ENCODE measurements at places on chromosomes 3 and 15. TPM values are rescaled to one million over a fixed set of nuclear protein-coding genes. Genes with fewer than 3 reads are reported as not detected.

- H3K4me3 ChIP-seq: no peak overlapping the region
- H3K27me3 ChIP-seq: no peaks in the 10 kb centered on the region
- no peak overlapping the region for H3K27ac ChIP-seq
- H3K4me1 ChIP-seq: no peaks in the 10 kb centered on the region
- no peak for DNase-seq
- H3K36me3 ChIP-seq: no peaks in the 10 kb centered on the region
Observed at GRCh38 chr15:38623744-38624143, 59.1 kb upstream of the RASGRP1 start.

DNA sequence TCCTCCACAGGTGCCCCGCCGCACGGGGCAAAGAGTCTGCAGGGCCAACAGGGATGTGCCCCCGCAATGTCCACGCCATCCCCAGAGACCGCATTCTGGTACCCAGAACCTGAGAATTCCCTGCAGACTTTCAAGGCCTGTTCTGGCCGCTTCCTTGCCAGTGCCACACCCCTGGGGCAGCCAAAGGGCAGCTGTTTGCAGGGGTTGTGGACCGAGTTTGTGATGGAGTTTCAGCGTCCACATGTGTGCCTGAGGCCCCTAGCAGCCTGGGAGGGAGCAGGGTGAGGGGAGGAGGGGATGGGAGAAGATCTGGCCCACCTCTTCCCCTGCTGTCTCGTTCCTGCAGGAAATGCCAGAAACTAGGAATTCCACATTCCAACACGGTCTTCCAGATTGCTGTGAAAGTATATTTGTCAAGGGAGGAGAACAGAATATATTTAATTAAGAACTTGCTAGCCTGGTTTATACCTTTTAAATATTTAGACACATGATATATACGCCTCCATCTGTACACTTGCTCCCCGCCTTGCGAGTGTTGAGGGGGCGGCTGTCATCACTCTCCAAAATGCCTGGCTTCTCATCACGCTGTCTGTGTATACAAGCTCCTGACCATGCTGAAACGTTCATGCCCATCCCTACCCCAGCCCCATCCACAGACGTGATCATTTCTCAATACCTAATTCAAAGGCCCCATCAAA is 31.1 kb upstream of the RASA2 start:
- peak overlapping the region; percentile 34 for H3K27ac ChIP-seq
- H3K36me3 ChIP-seq: no peaks in the 10 kb centered on the region
- no peak overlapping the region for H3K4me3 ChIP-seq
- no peak for DNase-seq
- no peaks in the 10 kb centered on the region for H3K27me3 ChIP-seq

The ALDH1A3 gene
- 2.2 TPM for total RNA-seq

DNA sequence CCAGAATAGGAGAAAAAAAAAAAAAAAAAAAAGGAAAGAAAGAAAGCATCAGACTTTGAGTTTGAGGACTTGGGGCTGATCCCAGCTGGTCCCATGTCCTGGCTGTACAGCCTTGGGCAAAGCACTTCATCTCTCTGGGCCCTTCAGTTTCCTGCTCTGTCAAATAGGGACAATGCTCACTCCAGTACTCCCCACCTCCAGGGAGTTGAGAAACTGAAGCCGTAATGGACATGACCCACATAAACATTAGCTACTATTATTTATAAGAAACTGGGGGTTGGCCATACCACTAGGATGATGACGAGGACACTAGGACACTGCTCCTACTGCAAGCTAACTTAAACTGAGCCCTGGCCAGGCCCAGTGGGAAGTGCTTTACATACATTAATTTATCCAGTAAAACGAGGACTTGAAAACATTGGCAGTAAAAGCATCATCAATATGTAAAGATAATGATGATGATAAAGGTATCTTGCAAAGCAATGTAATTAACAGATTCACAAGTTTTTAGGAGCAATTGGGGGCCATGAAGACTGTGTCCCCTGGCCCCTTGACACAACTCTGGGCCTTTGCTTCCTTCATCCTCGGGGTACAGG is 22.9 kb upstream of the SMAD6 start:
- no peak overlapping the region for H3K4me3 ChIP-seq
- peak overlapping the region; percentile 26 for H3K27ac ChIP-seq
- H3K36me3 ChIP-seq: no peaks in the 10 kb centered on the region
- DNase-seq: no peak
- no peaks in the 10 kb centered on the region for H3K27me3 ChIP-seq
- H3K4me1 ChIP-seq: peaks cover 9% of the 10 kb centered on the region

DNA sequence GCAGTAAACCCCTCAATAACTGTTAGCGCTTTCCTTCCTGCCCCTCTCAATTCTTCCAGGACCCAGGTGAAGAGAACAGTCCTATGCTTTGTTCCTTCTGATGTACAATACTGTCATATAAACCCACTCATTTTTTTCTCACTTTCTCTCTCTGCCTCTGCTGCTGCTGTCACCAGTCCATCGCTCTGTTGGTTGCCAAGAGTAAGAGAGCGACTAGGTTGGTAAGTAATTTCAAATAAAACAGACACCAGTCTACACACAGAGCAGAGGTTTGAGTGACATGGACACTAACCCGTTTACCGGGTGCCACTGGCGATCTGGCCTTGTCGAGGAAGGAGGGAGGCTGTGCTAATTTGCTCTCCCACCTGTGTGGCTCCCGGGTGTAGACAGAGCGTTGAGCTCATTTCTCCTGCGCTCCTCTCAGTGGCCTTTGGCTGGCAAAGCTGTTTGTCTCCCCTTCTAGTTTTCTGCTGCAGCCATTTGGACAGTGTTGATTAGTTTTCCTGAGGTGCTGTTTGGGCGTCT is 215.4 kb downstream of the THSD4 start:
- H3K4me1 ChIP-seq: peaks cover 8% of the 10 kb centered on the region
- no peaks in the 10 kb centered on the region for H3K36me3 ChIP-seq
- no peaks in the 10 kb centered on the region for H3K27me3 ChIP-seq
- H3K27ac ChIP-seq: no peak overlapping the region
- DNase-seq: no peak
- no peak overlapping the region for H3K4me3 ChIP-seq

DNA sequence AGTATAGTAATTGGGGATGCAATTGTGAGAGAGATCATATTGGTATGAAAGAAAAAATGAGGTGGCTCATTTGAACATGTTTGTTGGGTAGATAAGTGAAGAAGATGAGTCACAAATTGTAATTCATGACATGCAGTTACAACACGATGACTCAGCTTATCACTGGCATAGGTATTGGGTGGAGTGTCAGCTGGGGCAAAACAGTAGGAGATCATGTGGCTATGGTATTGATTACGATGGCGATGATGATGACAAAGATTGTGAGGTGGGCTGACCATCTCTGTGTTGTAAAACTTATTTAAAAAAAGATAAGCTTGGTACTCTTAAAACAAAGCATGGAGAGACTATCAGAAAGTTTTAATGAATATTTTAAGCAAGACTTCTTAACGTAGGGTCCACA is 11.6 kb upstream of the DPH6 start:
- H3K27ac ChIP-seq: no peak overlapping the region
- no peaks in the 10 kb centered on the region for H3K4me1 ChIP-seq
- no peaks in the 10 kb centered on the region for H3K36me3 ChIP-seq
- no peak overlapping the region for H3K4me3 ChIP-seq
- no peaks in the 10 kb centered on the region for H3K27me3 ChIP-seq

GRCh38 chr3:196292286-196292923 is 4.9 kb upstream of the PCYT1A start:
- H3K27me3 ChIP-seq: no peaks in the 10 kb centered on the region
- no peak for DNase-seq
- no peaks in the 10 kb centered on the region for H3K36me3 ChIP-seq
- H3K27ac ChIP-seq: no peak overlapping the region
- no peak overlapping the region for H3K4me3 ChIP-seq
- no peaks in the 10 kb centered on the region for H3K4me1 ChIP-seq

GRCh38 chr3:46184469-46184868 is 23.6 kb downstream of the CCR1 start:
- no peak overlapping the region for H3K4me3 ChIP-seq
- no peaks in the 10 kb centered on the region for H3K36me3 ChIP-seq
- no peaks in the 10 kb centered on the region for H3K27me3 ChIP-seq
- no peak overlapping the region for H3K27ac ChIP-seq
- DNase-seq: no peak
